ENCODE measurements at places on chromosomes 5 and 9.

- no peak for DNase-seq
Observed at GRCh38 chr9:71857159-71857558, 53.8 kb downstream of the ABHD17B start.

DNA sequence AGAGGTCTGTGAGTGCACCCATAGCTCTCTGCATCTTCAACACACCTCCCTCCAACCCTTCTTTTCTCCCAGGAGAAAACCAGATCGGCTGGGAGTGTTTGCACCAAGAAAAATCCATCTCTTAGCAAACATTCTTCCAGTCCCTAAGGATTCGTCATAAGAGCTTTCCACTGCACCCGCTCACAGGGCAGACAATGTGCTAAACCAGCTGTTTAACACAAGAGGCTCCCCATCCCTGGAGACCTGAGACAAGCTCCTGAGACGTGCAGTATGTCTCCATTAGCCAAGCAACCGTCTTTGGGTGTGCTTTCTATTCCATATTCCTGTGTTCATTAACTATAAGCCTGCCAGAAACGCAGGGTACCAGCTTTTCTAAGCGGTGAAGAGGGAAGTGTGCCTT is 93.6 kb upstream of the ZNF462 start:
- no peak for DNase-seq

- DNase-seq: no peak
Observed at GRCh38 chr5:136028782-136029742, at the start of gene TGFBI. TSS of gene TGFBI (plus strand) at chr5:136028988. CDS start at chr5:136029056, 68 bp downstream.

- DNase-seq: no peak
Observed at GRCh38 chr5:50738864-50739263, 72.4 kb downstream of the PARP8 start.

DNA sequence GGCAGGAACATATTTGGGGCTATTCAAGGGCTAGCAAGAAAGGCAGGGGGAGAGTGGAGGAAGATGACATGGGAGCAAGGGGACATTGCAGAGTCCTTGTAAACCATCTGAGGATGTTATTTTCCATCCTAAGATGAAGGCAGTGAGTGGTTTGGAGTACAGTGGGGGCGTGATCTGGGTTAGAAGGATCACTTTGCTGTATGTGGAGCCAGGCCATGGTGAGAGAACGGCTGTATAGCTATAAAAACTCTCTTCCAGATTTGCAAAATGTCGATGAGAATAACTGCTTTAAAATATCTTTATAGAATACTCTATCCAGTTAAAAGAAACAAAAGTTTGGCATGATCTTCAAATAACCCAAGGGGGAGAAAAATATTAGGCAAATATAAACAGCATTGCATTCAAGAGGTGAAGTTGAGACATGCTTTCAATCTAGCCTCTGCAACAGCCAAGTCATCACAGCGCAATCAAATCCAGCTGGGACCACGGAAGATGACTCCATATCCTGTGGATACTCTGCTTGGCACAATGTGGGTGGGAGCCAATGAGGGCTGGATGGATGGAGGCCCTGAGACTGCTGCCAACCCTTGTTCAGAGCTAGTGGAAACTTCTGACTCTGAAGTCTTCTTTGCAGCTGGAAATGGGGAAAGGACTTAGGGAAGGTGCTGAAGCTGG is 111.5 kb upstream of the BASP1 start:
- DNase-seq: no peak

Measured in occipital lobe (tissue), 3 donors.